ENCODE measurements at places on chromosomes 3 and 15.

GRCh38 chr15:57385923-57386390 is 9.7 kb downstream of the CGNL1 start:
- DNase-seq, result no peak

- DNase-seq, result no peak
Measured at GRCh38 chr15:45148076-45149059, 18.6 kb downstream of the DUOX1 start.

DNA sequence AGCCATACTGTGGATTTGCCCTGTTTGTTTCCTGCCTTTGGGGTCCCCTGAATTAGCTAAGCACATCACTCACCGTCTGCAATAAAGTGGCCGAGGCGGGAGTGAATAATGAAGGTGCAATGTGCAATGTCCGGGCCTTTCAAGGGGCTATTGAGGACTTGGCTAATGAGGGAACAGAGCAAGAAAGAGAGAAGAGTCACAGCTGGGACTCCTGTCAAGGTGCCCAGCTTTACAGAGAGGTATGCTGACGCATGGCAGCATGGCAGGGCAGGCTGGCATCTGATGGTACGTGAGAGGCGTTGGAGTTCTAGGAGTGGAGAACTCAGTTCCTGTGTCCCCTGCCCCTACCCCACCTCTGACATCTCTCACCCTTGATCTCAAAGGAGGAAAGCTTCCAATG is 13.8 kb upstream of the ATP2B2 start:
- DNase-seq, result no peak

- peak; percentile 84 for DNase-seq
Measured at GRCh38 chr3:105518806-105519418, 152.2 kb downstream of the ALCAM start.

GRCh38 chr3:50322115-50322385 is 495 bp downstream of the HYAL2 start:
- DNase-seq, result no peak

DNA sequence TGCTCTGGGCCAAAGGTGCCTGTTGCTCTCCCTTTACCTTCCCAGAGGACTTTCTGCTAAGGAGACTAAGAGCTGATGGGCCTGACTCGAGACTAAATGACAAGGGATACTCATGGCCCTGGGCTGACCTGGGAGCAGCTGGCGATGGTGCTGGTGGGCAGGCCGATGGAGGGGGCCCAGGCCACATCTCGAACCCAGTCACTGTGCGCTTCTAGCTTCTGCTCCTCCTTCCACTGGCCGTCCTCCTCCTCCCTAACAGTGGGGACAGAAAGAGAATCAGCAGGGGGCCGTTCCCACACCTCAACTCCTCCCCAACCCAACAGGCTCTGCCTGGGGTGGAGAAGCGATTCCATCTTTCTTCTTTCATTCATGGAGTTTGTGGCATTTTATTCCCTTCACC is 12.2 kb upstream of the GHRL start:
- no peak for DNase-seq

DNA sequence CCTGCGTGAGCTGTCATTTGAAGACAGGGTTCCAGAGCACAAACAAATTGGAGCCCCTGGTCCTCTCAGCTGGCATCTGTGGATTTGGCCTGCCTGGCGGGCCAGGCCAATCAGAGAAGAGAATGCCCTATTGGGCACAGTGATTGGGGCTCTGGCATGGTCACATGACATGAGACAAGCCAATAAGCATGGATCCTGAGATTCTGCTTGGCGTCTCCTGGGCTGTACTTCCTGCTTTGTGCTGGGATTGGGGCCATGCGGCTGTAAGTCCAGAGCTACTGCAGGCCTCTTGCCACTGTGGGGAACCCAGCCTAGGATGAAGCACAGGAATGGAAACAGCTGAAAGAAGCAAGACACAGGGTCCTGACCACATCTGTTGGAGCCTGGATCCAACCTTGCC is 121.4 kb downstream of the FBLN2 start:
- no peak for DNase-seq

DNA sequence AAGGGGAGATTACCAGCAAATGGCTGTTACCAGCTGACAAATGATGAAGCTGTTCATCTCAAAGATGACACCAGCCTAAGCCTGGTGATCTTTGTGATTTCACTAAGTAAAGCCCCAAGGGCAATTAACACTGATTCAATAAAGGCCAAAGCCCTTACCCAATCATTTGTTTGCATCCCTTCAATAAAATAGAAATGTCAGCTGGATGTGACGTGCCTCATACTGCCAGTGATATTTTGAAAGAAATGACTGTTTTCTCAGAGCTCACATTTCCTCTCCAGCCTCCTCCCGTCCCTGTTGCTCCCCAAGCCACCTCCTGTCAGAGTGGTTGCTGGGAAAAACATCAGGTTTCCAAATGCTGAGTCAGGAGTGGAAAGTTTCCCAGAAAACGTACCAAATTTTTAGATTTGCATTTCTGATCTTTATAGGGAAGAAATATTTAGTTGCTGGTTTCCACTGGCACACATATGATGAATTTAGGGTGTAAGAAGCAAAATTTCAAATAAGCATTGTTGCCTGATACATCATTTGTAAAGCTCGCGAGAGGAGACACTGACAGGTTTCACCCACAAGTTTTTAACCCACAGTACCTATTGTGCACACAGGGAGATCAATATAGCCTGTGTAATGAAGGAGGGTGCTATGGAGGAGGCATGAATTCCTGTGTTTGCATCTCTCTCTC is 21.0 kb downstream of the C2CD4A start:
- DNase-seq, result peak; percentile 81

DNA sequence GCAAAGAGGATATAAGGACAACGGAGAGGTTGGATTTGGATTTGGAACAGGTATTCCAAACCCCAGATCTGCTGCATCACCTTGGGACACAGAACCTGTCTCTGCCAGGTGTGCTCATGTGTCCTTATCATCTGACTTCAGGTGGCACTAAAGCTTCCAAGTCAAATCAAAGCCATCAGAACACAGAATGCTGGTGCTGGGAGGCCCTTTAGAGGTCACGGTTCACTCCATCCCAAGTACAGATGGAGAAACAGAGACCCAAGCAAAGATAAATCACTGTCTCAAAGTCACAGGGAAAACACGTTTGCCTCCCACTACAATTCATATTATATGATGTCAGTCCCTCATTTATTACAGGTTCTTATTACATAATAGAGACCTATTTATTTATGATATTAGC is 72.8 kb downstream of the HES1 start:
- DNase-seq, result no peak

GRCh38 chr3:114179575-114179974 is 723 bp upstream of the DRD3 start:
- peak; percentile 53 for DNase-seq

- no peak for DNase-seq
Measured at GRCh38 chr15:76078285-76078877, 18.6 kb downstream of the TMEM266 start.

DNA sequence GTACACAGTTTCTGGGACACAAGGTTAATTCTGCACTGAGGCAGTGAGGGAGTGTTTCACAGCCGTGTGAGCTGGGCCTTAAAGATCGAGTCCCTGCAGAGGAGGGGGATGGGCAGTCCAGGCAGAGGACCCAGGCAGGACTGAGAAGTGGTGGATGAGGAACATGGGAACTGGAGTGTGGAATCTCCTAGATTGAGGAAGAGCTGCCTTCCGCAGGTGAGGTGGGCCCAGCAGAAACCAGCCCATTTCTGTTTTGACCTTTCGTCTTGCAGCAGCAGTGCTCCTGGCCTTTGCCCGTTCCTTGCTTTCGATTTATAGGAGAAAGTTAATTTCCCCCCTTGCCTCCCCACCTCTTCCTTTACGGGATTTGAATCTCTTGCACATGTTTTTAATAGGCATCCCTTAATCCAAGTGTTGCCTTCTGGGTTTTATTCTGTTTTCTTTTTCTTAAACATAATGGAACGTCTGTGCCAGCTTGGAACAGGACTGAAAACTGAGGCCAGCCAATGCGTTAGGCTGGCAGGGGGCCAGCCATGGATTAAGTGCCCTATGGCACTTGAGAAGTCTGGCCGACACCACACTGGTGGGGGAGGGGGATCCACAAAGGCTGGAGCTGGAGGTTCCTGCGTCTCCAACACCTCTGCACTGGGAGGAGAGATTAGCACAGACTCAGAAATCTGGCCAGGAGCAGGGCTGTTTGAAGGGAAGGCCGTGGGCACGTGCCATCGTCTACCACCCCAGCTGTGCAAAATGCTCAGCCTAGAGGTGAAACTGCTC is 78.1 kb downstream of the AAGAB start:
- no peak for DNase-seq

DNA sequence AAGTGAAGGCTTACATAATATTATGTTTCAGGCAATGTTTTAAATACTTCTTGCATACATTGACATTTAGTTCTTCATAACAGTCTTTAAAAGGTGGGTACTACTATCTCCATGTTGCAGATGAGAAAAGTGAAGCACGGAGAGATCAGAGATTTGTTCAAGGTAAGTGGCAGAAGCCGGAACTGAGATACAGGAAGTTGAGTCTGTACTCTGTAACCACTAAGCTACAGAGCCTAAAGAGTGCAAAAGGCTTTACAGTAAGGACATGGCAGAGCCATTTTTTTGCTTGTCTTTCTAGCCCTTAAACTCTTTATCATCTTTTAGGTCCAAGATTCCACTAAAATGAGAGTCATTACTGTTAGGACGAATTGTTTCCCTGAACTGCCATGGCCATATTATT is 186.5 kb upstream of the PEX5L start:
- no peak for DNase-seq

DNA sequence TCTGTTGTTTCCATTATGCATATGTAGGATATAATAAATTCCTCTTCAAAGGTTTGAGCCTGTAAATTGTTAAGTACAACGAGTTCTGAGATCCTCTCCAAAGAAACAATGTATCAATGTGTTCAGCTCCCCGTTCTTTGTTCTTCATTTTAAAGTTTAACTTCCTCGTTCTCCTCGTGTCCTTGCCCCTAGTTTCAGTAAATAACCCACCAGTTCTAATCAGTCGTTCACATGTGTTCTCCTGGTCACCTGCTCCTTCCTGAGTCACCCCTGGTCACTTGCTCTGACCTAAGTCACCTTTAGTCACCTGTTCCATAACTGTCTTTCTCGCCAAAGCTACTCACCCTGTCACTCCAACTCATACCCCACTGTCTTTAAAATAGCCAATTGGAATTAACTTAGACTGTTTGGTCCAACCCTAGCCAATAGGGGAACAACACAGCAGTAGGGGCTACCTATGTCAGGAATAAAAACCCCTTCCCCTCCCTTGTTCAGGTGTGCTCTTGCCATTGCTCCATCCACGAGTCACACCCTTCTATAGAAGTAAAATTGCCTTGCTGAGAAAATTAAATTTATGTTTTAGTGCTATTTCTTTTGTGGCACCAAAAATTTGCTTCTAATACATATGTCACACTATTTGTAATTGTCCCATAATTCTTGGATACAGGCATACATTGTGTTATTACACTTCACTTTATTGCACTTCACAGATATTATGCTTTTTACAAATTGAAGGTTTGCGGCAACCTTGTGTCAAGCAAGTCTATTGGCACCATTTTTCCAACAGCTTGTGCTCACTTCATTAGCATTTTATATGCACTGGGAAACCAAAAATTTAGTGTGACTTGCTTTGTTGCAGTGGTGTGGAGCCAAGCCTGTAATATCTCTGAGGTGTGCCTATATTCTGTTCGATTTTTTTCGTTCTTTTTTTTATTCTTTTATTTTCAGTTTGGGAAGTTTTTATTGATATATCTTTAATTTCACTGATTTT is 15.3 kb upstream of the MCF2L2 start:
- DNase-seq, result no peak

- no peak for DNase-seq
Measured at GRCh38 chr3:166481340-166481739, 644.1 kb upstream of the BCHE start.

Measured in cardiac fibroblast (primary cell).